ENCODE measurements at places on chromosomes 3 and 15.
A peak's percentile ranks its signal among the peaks of the same experiment; 100 is the strongest.

DNA sequence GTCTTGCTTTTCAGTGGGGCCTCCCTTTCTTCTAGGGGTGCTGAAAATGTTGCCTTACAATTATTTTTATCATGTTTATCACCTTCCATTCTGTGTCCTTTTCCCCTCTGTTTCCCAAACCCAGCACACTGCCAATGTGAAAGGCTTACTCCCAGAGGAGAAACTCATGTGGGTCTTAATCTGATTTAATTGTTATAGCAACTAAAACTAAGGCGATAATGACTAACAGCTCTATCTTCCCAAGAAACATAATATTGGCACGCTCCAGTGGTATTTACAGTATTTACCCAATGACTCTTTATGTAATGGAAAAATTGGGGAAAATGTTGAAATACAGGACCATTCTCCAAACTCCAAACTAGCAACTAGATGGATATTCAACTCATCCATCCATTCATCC lies 58.4 kb downstream of the MESD start:
- DNase-seq: no peak

GRCh38 chr3:62101488-62101887 lies 271.9 kb downstream of the FEZF2 start:
- no peak for DNase-seq

GRCh38 chr3:114383875-114384557 lies 90.2 kb downstream of the TIGIT start:
- DNase-seq: peak; percentile 85

DNA sequence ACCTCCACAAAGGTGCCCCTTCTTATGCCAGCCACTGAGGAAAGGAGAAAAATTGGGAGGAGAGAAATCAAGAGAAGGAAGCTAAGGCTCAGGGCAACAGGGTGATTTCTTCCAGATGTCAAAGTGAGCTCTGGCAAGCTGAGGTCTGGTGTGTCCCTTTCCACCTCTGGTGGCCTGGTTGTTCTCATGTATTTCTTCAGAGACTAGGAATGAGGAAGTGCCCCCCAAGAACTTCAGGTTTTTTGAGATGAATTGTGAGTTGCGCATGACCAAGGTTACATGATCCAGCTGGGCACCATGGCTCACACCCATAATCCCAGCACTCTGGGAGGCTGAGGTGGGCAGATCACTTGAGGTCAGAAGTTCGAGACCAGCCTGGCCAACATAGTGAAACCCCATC lies 5.6 kb downstream of the RAB6B start:
- DNase-seq: no peak

- DNase-seq: no peak
These were observed 61.3 kb upstream of the PSMD6 start for GRCh38 chr3:64084640-64085039.

- DNase-seq: no peak
These were observed 40.8 kb downstream of the ITGA11 start for GRCh38 chr15:68391121-68391520.

GRCh38 chr15:101445562-101446517 lies 43.7 kb downstream of the PCSK6 start:
- peak; percentile 88 for DNase-seq

- DNase-seq: peak; percentile 22
These were observed 397.5 kb upstream of the ATP10A start for GRCh38 chr15:26260517-26261133.

DNA sequence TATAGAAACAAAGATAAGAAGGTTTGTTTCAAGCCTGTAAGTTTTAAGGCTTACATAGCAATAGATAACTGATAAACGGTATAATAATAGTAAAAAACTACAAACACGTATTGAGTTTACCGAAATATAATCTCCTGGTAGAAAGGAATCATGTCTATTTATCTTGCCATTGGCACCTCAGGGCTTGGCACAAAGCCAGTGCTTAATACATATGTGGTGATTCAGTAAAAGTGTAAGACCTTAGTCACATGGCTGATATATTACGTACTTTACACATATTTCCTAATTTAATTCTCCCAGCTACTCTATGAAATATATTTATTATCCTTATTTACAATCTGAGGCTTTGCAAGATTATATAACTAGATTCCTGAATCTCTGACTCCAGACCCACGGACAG lies 32.0 kb upstream of the SLCO3A1 start:
- DNase-seq: no peak

DNA sequence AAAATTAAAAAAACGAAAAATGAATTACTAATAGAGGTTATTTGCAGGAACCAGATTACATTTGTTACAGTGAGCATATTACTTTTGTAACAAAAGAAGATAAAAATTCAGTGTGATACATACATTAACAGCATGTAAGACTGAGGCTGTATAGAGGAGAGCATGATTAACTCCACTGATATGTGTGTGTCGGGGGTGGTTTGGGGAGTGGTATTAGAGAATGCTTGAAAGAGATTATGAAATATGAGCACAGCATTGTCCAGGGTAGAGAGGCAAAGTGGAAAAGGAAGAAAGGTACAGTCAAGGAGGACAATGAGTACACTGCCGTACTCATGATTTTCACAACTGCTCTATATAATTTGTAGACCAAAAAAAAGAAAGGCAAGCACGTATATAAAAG lies 62.9 kb upstream of the LRRFIP2 start:
- no peak for DNase-seq

- DNase-seq: no peak
These were observed 263.5 kb upstream of the NR2F2 start for GRCh38 chr15:96066852-96067495.

Data from lung microvascular endothelial cell (primary cell).